ENCODE measurements at places on chromosomes 4 and X.

GRCh38 chr4:109675181-109675580 is 28.1 kb downstream of the CASP6 start:
- DNase-seq, result no peak

- DNase-seq, result no peak
These were observed 126.5 kb downstream of the DKK2 start for GRCh38 chr4:106909486-106910188.

DNA sequence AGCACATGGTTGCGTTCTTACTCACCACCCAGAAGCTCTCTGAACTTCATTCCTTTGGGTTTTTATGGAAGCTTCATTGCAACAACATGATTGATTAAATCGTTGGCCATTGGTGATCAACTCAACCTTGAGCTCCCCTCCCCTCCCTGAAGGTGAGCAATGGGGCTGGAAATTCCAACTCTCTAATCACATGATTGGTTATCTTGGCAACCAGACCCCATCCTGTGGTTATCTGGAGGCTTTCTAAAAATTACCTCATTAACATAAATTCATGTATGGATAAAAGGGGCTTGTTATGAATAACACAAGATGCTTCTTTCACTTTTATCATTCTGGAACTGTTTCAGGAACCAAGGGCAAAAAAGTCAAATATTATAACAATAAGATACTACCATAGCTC is 34.6 kb upstream of the NMU start:
- no peak for DNase-seq

DNA sequence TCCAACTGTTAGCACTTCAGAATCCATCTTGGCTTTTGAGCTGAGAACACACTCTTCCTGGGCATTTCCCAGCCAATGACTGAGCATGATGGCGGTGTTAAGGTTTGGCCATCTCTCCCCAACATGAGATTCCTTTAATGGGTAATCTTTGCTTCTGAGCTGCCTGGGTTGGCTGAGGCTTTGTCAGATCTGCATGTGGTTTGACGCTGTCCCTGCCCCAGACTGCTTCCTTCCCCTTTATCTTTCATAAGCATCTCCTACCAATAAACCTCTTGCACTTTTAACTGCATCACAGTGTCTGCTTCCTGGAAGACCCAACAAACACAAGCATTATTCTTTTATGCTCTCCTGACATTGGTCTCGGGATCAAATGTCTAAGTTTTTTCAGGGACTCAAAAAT is 31.5 kb upstream of the DIPK2B start:
- no peak for DNase-seq

- DNase-seq, result no peak
These were observed 69.1 kb downstream of the SHISA3 start for GRCh38 chr4:42466273-42466844.

- no peak for DNase-seq
These were observed 329.4 kb upstream of the AGA start for GRCh38 chr4:177771645-177772044.

All from GM12864 (cell line).